ENCODE measurements at places on chromosomes 2 and 18.

GRCh38 chr2:236970656-236971010 lies 115.1 kb upstream of the COPS8 start:
- peak; percentile 25 for DNase-seq

DNA sequence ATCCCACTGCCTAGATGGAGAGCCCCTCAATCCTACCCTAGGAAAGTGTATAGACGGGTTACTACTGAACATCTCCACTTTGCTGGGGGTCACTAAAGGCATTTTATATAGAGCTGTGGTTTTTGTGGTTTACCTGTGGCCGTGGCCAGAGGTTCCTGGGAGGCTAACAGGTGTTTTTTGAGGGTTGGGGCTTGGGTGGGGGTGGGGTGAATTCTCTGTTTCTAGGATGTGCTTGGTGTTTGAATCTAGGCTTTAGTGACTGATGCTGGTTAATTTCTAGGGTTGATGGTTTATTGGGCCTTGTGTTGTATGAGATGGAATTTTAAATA lies 7.7 kb downstream of the HOXD8 start:
- DNase-seq: no peak

GRCh38 chr2:112876971-112877361 lies 34.0 kb upstream of the IL37 start:
- no peak for DNase-seq

GRCh38 chr2:49687918-49688317 lies 533.6 kb upstream of the FSHR start:
- DNase-seq: no peak

GRCh38 chr2:76748581-76749296 lies 773.4 kb downstream of the LRRTM4 start:
- DNase-seq: no peak

DNA sequence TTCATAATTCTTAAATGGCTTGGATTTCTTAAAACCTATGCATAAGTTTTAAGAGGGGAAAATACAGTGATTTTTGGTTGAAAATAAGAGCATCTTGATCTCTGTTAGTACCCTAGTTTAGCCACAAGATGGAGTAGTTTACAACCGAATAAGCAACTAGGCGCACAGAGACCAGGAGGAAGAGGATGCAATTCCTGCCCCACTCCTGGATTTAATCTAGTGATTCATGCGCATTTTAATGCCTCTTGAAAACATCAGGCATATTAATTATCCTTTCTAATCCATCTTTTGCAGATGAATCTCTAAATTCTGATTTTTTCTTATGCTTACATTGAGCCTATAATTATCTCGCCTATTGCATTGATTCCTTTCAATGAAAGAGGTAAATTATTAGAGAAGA lies 76.7 kb downstream of the MRPS9 start:
- DNase-seq: peak; percentile 74

- no peak for DNase-seq
Observed at GRCh38 chr2:157813467-157813866, 62.7 kb downstream of the ACVR1 start.

DNA sequence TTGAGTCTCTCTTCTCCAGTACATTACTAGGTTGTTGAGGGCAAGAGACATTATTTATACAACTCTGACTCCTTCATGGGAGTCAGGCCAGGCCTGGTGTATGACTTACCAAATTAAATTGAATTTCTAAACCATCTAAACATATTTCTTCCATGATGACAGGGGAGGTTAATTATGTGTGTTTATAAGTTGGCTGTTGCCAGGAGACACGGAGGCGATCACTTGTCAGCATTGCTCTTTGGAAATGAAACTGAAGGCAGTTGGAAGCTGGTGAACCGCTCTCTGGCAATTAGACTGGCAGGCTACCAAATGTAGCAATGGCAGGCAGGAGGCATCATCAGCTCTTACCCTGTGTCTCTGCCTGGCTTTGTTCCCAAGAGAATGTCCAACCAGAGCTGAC lies 241.4 kb downstream of the KCNS3 start:
- DNase-seq: peak; percentile 41

DNA sequence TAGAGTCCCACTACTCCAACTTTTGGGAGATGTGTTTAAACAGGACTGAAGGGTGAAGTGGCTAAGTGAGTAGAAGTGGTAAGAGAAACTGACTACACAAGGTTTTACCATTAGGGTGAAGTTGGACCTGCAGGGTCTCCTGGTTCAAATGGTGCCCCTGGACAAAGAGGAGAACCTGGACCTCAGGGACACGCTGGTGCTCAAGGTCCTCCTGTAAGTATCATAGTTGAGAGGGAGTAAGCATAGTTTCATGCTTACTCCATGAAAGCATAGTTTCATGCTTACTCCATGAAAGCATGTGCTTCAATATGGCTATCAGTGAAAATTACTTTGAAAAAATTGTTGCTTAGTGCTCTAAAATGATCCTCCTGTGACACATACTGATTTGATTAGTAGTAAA lies 19.1 kb downstream of the COL3A1 start:
- DNase-seq: no peak

- no peak for DNase-seq
Observed at GRCh38 chr2:98484121-98484557, 39.5 kb downstream of the INPP4A start.

- peak; percentile 25 for DNase-seq
Observed at GRCh38 chr2:151156431-151156830, 105.2 kb downstream of the RBM43 start.

- DNase-seq: no peak
Observed at GRCh38 chr2:224479826-224480225, 77.9 kb upstream of the FAM124B start.

DNA sequence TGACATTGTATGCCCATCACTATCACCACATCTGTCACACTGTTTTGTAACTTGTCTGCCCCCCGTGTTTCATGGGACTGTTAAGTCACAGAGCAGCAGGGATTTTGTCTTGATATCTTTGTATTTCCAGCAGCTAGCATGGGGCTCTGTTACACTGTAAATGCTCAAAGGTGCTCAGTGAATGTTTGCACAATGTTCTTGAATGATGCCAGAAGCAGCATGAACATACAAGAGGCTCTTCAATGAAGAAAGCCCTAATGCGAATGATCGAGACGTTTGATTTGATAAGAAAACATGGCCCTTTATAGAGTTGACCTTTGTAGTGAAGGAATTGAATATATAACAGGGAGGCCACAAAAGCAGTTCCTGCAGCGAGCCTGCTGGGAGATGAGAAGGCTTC lies 120.9 kb upstream of the TTC39C start:
- no peak for DNase-seq

DNA sequence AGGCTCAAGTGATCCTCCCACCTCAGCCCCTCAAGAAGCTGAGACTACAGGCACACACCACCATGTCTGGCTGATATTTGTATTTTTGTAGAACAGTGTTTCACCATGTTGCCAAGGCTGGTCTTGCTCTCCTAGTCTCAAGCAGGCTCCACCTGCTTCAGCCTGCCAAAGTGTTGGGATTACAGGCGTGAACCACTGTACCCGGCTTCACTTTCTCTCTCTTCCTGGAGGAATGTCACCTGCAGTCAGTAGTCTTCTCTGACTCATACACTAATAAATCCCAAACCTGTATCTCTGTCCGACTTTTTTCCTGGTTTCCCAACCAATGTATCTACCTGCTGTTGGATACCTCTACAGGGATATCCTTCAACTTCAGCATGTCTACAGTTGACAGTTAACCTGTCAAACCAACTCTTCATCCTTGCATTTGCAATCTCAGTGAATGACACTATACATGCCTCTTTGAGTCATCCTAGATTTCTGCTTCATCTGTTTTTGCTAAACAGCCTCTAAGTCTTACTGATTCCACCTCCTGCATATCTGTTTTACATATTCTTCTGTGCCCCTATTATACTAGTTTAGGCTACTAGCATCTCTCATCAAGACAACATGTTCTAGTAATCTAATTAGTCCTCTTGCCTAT lies 54.5 kb downstream of the RBBP8 start:
- DNase-seq: no peak

GRCh38 chr18:54716586-54716985 lies 111.7 kb upstream of the RAB27B start:
- no peak for DNase-seq

Measured in foreskin fibroblast (primary cell).